Central memory CD8-positive, alpha-beta T cell (primary cell): ENCODE measurements at places on chromosomes 4 and X.

DNA sequence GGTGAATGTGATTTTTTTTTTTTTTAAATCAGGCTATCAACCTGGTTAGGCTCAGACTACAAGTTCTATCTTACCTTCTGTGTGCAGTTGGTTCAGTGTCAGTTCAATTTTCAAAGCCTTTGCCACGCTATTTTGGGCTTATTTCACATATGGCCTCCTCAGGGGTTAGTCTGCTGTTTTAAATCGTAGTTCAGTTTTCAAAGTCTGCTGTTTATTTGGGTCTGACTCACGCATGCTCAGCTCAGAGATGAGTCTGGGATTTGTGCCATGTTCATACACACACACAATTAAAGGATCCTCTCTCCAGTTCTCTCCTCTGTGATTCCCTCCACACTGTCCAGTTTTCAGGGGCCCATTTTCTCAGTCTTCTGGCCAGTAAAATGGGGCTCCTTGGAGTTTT is 32.3 kb upstream of the ZFX start:
- no peak for DNase-seq

- DNase-seq: no peak
These were observed 157.2 kb downstream of the CFAP299 start for GRCh38 chr4:80492761-80493160.

GRCh38 chr4:21986307-21986706 is 37.7 kb upstream of the KCNIP4 start:
- no peak for DNase-seq

- no peak for DNase-seq
These were observed 104.5 kb downstream of the AR start for GRCh38 chrX:67648361-67648760.

DNA sequence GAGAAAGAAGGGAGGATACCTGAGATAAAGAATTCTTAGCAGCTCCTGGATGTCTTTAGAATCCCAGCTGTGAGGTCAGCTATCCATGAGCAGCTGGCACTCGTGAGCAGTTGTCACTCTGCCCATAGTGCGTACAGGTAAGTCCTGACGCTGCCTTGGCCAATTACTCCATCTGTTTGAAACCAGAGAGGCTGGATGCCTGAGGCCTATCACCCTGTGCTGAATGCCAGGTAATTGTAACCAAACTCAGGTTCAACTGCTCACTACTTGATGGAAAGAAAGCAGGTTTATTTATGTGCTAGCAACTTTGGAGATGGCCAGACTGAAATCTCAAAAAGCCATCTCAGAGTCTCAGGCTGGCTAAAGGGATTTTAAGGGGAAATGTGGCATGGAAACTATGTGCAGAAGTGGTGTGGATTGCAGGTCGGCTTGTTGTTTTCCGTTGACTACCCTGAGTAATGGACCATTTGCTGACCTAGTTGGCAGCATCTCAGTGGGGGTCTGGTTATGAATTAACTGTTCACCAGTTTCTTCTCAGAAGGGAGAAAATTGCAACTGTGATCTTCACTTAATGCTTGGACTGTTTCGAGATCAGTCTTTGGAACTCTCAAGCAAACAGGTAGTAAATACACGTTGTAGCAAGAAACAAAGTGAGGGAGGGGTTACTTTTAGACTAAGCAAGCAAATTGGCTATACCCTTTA is 1614.0 kb upstream of the PCDH10 start:
- DNase-seq: no peak

DNA sequence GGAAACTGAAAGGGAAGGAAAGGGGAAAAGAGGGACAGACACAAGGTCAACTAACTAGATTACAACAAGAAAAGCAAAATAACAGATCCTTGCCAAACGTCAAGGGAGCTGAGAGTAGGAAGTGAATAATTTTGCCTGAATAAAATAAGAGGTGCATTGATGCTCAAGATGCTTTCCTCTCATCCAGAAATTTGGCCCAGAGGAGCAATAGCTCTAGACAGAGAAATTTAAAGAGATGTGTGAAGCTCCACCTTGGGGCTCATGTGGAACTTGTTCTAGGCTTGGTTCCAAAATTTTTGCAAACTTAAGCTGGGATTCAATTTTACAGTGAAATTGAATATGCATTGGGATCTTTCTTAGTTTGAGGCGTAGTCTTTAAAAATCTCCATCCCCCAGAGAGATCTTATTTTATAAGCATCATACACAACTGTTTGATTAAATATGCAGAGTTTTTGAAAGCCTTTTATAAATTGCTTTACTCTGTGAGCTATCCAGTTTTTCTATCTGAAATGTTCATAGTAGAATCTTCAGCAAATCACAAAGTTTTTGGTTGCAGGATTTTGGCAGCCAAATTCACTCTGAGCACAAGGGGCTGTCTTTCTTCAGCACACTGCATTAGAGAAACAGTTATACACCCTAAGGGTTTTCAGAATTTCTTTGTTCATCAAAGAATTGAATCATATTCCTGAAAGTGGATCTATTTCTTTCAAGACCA is 1159.5 kb downstream of the ADGRL3 start:
- DNase-seq: no peak

GRCh38 chr4:780716-781492 is 45.0 kb downstream of the CPLX1 start:
- DNase-seq: no peak

DNA sequence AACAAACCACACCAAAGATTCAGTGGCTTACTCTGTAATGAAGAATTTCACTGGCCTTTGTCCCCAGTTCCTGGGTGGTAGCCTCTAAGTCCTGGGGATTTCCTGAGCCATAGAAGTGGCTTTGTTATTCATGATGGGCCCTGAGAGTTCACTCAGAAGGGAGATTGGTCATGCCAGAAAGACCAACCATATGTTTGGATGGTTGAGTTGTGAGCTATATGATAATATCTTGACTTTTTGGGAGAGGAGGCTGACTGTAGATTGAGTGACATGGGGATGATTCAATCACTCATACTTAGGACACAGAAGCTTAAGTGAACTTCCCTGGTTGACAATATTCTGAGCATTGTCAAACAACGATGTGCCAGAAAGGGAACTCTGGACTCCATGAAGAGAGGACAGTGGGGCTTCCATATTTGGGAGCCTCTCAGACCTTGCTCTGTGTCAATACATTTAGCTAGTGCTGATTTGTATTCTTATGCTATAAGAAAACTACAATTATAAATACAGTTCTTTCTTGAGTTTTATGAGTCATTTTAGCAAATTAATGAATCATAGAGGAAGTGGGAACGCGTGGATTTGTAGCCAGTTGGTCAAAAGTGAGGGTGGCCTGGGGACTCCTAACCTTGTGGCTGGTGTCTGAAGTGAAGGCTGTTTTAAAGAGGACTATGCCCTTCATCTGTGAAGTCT is 392.0 kb downstream of the GBA3 start:
- DNase-seq: no peak

DNA sequence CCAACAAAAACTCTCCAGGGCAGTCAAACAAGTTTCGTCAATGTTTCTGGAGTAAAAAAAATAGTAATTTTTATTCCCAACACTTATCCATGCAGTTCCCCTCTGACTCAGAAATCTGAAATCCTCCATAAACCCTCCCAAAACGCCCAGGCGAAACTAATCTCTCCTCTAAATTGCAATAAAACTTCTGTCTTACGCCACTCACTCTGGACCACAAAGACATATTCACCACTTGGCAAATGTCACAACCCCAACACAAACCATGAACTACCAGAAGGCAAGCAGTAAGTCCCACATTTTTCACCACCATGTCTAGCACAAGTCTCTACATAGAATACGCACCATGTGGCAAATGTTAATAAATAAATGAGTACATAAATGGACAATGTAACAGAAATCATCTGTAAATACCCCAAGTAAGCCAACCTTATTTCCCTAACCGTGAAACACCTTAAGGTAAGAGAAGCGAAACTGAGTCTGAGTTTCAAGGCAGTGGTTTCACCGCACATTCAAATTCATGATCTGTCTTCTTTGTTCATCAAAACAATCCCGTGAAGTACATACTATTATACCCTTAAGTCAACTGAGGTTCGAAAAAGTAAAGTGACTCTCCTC is 1.6 kb downstream of the PAPSS1 start:
- no peak for DNase-seq

- no peak for DNase-seq
These were observed 26.4 kb downstream of the PRIMPOL start for GRCh38 chr4:184675821-184676492.

GRCh38 chr4:77021614-77022089 is 54.1 kb downstream of the CCNI start:
- no peak for DNase-seq

- DNase-seq: no peak
These were observed 57.2 kb downstream of the ABLIM2 start for GRCh38 chr4:8101213-8102075.

- no peak for DNase-seq
These were observed 56.6 kb upstream of the TMEM184C start for GRCh38 chr4:147560625-147561024.

DNA sequence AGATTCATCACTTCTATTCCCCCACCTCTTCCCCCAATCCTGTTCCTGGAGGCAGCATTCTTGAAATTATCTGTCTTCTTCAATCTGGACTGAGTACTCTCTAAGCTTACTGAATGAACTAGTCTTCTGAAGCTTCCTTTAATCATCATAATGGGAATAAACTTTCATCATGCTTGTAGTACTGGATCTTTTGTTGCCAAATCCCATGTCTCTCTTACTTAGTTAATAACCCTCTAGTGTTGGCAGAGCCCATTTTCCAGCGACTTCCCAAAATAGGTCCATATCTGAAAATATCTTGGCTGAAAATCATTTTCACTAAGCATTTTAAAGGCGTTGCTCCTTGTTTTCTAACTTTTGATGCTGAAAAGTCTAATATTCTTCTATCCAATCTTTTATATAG is 39.6 kb downstream of the RPS6KA3 start:
- no peak for DNase-seq
